ENCODE measurements at places on chromosomes 2 and 18.
A peak's percentile ranks its signal among the peaks of the same experiment; 100 is the strongest.

DNA sequence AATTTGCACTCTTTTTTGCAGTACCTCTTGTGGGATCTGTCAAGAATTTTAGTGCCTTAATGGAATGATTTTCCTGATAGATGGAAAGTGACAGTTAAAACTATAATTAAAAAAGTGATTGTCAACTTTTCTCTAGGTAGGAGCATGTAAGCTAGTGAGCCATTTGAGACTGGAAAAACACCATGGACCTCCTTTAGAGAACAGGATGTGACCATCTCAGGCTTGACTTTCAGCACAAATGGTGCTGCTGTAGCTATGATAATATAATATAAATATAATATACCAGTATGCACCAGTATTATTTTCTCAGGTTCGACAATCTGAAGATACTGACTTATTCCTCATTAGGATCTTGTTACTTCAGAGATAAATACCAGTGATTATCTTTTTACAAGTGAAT, 27.8 kb downstream of the ZNF236 start:
- H3K27me3 ChIP-seq = no peaks in the 10 kb centered on the region
- DNase-seq = no peak
- H3K27ac ChIP-seq = no peak overlapping the region
- no peaks in the 10 kb centered on the region for H3K36me3 ChIP-seq
- H3K4me1 ChIP-seq = no peaks in the 10 kb centered on the region

DNA sequence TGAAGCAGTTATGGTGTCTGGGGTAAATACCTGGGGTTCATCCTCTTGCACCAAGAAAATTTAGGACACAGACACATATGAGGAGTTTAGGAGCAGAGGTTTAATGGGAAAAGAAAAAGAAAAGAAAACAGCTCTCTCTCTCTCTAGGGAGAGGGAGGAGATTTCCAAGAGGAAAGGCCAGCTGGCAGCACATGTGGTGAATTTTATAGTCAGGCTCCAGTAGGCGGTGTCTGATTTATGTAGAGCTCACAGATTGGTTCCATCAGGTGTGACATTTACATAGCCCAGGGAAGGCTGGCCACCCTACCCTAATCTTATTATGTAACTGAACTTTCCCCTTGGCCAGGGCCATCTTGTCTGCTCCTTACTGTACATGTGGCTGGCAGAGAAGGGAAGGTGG, 297.5 kb upstream of the RGPD4 start:
- H3K36me3 ChIP-seq = no peaks in the 10 kb centered on the region
- DNase-seq = peak; percentile 77
- peak overlapping the region; percentile 28 for H3K27ac ChIP-seq
- H3K27me3 ChIP-seq = no peaks in the 10 kb centered on the region
- H3K4me3 ChIP-seq = peak overlapping the region; percentile 56

DNA sequence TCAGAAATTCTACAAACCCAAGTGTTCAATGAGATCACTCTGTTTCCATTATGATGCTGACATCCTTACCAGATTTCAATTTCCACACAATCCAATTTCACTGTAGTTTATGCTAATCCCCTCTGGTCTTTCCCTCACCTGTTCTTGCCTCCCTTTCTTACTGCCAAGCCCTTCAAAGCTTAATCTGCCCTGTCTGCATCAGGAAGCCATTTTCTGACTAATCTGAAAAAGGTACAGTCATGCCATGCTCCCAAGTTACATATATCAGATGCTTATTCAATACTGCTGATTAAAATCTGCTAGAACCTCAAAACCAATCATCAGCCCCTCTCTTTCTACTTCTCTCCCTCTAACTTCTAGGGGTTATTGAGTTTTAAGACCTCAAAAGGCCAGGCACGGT, 8.9 kb downstream of the KRTCAP3 start:
- no peak overlapping the region for H3K27ac ChIP-seq
- 0 out of 2 replicates have a peak, but pooled peaks cover 2% of the 10 kb centered on the region for H3K27me3 ChIP-seq
- H3K36me3 ChIP-seq = peaks cover 3% of the 10 kb centered on the region

DNA sequence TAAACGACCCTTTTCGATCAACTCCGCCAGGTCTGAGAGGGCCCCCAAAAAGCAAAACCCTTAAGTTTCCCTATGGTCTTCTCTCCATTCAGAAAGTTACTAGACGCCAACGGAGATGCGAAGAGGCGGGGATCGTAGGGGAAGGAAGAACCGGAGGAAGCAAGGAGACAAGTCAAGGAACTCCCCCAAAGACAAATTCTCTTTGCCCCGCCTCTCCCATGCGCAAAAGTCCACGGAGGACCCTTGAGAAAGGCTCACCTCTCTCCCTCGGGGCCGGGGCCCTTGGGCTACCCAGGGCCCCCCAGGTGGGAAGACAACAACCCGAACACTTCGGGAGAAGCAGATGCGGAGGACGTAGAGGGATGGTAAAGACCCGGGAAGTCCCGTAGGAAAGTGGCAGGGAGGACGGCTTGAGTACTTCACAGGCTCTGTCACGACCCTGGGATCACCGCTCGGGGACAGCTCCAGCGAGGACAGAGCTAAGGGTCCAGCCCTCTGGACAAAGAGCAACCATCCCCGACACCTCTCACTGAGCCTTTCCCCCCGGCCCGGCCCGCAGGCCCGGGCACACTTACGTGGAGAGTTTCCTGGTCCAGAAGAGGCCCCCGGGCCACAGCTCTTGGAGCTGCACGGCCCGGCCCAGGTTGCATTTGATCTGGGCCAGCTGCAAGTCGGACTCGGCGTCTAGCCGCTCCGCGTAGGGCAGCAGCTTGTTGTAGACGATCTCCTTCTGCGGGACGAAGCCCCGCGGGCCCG, 647 bp downstream of the PSME4 start:
- H3K27ac ChIP-seq = peak overlapping the region; percentile 91
- H3K36me3 ChIP-seq = no peaks in the 10 kb centered on the region
- no peaks in the 10 kb centered on the region for H3K27me3 ChIP-seq
- H3K4me3 ChIP-seq = peak overlapping the region; percentile 97
- no peaks in the 10 kb centered on the region for H3K4me1 ChIP-seq
- DNase-seq = peak; percentile 73

DNA sequence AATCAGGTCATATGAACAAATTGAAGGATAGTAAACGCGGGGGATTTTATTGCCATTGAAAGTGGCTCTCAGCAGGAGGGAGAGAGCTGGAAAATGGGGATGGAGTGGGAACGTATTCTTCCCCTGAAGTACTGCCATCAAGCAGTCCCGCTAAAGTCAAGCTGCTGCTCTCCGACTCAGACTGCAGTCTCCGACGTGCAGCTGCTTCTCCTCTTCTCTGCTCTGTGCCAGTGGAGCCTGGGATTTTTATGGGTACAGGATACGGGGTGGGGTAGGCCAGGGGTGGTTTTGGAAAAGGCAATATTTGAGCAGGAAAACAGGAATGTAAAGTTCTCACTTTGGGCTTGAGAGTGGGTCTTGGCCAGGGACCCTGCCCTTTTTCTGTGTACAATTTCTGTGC, 33.0 kb downstream of the KCTD18 start:
- no peak for DNase-seq
- H3K4me1 ChIP-seq = no peaks in the 10 kb centered on the region
- H3K4me3 ChIP-seq = no peak overlapping the region
- peaks cover 89% of the 10 kb centered on the region for H3K36me3 ChIP-seq
- H3K27me3 ChIP-seq = no peaks in the 10 kb centered on the region

GRCh38 chr18:9653390-9653789, 39.0 kb upstream of the PPP4R1 start:
- H3K4me3 ChIP-seq = no peak overlapping the region
- H3K27ac ChIP-seq = peak overlapping the region; percentile 40
- H3K4me1 ChIP-seq = peaks cover 6% of the 10 kb centered on the region
- no peaks in the 10 kb centered on the region for H3K27me3 ChIP-seq
- DNase-seq = peak; percentile 91

DNA sequence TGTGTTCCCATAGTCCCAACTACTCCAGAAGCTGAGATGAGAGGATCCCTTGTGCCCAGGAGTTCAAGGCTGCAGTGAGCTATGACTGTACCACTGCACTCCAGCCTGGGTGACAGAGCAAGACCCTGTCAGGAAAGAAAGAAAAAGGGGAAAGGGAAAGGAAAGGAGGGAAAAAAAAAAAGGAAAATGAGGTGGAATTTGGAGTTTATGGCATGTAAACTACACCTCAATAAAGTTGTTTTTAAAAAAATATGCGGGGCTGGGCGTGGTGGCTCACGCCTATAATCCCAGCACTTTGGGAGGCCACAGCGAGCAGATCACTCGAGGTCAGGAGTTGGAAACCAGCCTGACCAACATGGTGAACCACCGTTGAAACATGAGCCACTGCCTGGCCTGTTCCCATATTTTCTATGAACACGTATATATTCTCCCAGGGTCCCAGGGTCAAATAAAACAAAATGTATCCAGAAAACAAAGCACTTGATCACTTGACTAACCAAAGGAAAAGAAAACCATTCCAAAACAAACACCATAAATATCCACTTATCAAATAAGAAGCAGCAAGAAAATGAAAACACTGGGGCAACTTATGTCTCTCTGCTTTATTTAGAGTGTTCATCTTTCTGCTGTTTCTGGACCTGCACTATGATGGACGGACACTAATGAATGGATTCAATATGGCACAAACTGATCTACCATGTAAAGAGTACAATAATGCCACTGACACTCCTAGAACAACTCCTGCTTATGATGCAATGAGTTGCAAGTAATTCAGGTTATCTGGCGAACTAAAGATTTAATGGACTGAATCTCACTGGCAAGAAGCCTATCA, 56.8 kb downstream of the ASXL2 start:
- no peaks in the 10 kb centered on the region for H3K4me1 ChIP-seq
- DNase-seq = no peak
- no peaks in the 10 kb centered on the region for H3K27me3 ChIP-seq

DNA sequence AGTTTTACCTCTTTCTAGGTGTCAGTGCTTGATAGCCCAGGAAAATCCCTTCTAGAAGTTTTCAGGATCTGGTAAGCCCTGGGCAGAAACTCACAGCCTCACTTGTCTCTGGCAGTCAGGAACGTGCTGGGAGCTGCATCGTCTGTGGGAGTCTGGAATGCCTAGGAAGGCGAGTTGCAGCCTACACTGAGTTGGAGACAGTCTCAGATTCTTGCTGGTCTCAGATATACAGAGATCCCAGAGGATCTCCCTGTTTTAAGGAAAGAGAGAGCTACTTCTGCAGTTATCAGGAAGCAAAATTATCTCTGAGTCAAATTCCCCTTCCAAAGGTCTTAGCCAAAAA, 104.4 kb upstream of the CDC42EP3 start:
- H3K36me3 ChIP-seq = no peaks in the 10 kb centered on the region
- H3K4me3 ChIP-seq = no peak overlapping the region
- no peaks in the 10 kb centered on the region for H3K27me3 ChIP-seq

DNA sequence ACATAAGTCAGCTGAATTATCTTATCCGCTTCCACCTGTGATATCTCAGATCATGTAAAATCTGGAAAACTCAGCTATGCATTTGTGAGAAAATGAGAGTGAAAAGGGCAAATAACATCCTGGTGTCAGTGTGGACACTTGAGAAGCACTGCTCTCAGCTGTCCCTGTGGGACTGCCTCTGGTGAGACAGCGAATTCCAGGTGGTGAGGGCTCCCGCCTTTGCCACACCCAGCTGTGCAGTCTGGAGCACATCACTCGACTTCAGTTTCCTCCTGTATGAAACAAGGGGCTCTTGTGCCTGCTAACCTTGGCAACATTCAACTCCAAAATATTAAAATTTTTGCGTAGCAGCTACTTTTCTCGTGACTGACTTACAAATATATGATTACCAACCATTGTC, 194.9 kb upstream of the BOD1L2 start:
- peaks cover 8% of the 10 kb centered on the region for H3K4me1 ChIP-seq
- no peak overlapping the region for H3K27ac ChIP-seq
- H3K27me3 ChIP-seq = no peaks in the 10 kb centered on the region
- H3K36me3 ChIP-seq = no peaks in the 10 kb centered on the region
- DNase-seq = peak; percentile 72
- no peak overlapping the region for H3K4me3 ChIP-seq

Measured in SJCRH30 (cell line).